ENCODE measurements at places on chromosomes 1 and 21. TPM values are rescaled to one million over a fixed set of nuclear protein-coding genes. Genes with fewer than 3 reads are reported as not detected.

CFAP57 gene
- not detected for total RNA-seq

ASCL5 gene
- not detected for total RNA-seq

CITED4 gene
- total RNA-seq: 4.6 TPM

PADI2 gene
- total RNA-seq: 0.19 TPM

TMEM82 gene
- not detected for total RNA-seq

GBP1 gene
- total RNA-seq: 20.5 TPM

PIGR gene
- total RNA-seq: 0.22 TPM

PRRX1 gene
- total RNA-seq: 115 TPM

TRIM17 gene
- not detected for total RNA-seq

PRKAB2 gene
- total RNA-seq: 15.8 TPM

IFI44 gene
- 57.8 TPM for total RNA-seq

LCE1F gene
- not detected for total RNA-seq

RPTN gene
- total RNA-seq: not detected

USH2A gene
- total RNA-seq: not detected

ATP6V1G3 gene
- total RNA-seq: not detected

TIAM1 gene
- 27.4 TPM for total RNA-seq

SH3BGR gene
- not detected for total RNA-seq

STUM gene
- 0.16 TPM for total RNA-seq

SPRR5 gene
- total RNA-seq: not detected

NPR1 gene
- 49.1 TPM for total RNA-seq

PYHIN1 gene
- 2.9 TPM for total RNA-seq

DDR2 gene
- 98.7 TPM for total RNA-seq

SAMD13 gene
- total RNA-seq: 4.6 TPM

PRSS38 gene
- total RNA-seq: not detected

NR0B2 gene
- total RNA-seq: not detected

ADAMTSL4 gene
- 36.3 TPM for total RNA-seq

SLC1A7 gene
- total RNA-seq: 0.94 TPM

RPRD2 gene
- total RNA-seq: 21.1 TPM

LCE2C gene
- not detected for total RNA-seq

S100A8 gene
- total RNA-seq: 27.5 TPM

KRTAP19-1 gene
- not detected for total RNA-seq

RHCE gene
- total RNA-seq: not detected

RGS13 gene
- 1.4 TPM for total RNA-seq

MANEAL gene
- total RNA-seq: 1.1 TPM

PTCH2 gene
- total RNA-seq: not detected

CELA3A gene
- total RNA-seq: not detected

FAM131C gene
- 0.51 TPM for total RNA-seq

ZNF695 gene
- total RNA-seq: not detected

FNDC5 gene
- 0.85 TPM for total RNA-seq

CRYBG2 gene
- not detected for total RNA-seq

SPRR2D gene
- not detected for total RNA-seq

PTGER3 gene
- total RNA-seq: 186 TPM

B3GALT5 gene
- not detected for total RNA-seq

ADGRB2 gene
- total RNA-seq: 4.5 TPM

TACSTD2 gene
- 0.51 TPM for total RNA-seq

TNFSF4 gene
- 1.5 TPM for total RNA-seq

AJAP1 gene
- not detected for total RNA-seq

UTS2 gene
- total RNA-seq: 0.34 TPM

MYCL gene
- total RNA-seq: 0.57 TPM

ARID1A gene
- 31.3 TPM for total RNA-seq

FMO4 gene
- total RNA-seq: 17.0 TPM

CHODL gene
- 0.33 TPM for total RNA-seq

NMNAT2 gene
- total RNA-seq: 2.1 TPM

TTC39A gene
- not detected for total RNA-seq

ACBD6 gene
- 33.7 TPM for total RNA-seq
